ENCODE measurements at places on chromosomes 12 and 14.

GRCh38 chr14:26319139-26319864 is 278.5 kb downstream of the NOVA1 start:
- DNase-seq = no peak

DNA sequence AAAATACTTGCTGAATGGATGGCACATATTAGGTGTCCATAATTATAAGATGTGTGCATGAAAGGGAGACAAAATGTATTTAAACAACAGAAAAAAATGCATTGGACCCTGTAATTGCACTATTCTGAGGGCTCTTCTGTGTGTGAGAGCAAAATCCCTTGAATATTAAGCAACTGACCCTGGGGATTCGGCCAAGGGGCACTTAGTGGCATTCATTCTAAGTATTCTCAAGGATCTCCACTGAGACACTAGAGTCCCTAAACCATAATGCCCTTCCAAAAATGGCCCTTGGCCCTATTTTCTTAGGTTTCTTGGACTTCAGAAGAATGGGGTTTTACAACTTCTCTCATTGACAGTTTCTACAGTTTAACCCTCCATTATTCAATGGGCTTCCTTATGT is 388.6 kb downstream of the GLT1D1 start:
- DNase-seq = no peak

- no peak for DNase-seq
Observed at GRCh38 chr12:57934819-57935218, 6.5 kb upstream of the ATP23 start.

- no peak for DNase-seq
Observed at GRCh38 chr12:75724928-75725312, 213.5 kb upstream of the KRR1 start.

DNA sequence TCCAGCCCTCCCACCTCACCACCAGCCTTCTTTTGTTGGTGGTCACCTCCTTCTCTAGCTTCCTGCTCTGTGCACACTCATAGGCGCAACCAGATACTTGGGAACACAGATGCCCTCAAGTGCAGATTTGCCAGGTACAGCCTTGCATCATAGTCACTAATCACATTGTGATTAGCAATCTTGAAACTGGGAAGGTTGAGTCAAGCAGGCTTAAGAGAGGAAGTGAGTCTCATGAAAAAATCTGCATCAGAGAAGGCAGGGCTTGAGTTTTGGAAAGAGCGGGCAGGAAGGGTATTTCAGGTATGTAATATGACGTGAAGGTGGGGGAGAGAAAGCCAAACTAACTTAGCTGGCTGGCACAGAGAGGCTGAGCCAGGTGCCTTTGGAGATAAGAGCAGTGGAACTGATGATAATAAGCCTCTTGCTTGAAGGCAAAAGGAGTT is 2.7 kb upstream of the RABGGTA start:
- peak; percentile 49 for DNase-seq

- no peak for DNase-seq
Observed at GRCh38 chr12:13609894-13610679, 371.3 kb downstream of the GRIN2B start.

DNA sequence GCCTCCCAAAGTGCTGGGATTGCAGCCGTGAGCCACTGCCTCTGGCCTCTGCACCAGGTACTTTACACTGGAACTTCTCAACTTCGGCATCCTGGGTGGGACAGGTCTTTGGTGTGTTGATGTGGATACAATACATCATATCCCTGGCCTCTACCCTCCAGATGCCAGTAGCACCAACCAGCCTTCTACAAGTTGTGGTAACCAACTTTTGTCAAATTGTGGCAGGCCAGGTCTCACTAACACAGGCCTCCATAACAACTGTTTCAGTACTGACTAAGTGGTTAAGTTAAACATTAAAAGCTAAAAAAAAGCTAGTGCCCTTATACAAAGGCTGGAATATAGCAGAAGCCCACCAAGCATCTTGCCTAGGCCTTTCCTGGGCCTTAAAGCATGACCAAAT is 232.9 kb downstream of the PCNX1 start:
- DNase-seq = no peak

DNA sequence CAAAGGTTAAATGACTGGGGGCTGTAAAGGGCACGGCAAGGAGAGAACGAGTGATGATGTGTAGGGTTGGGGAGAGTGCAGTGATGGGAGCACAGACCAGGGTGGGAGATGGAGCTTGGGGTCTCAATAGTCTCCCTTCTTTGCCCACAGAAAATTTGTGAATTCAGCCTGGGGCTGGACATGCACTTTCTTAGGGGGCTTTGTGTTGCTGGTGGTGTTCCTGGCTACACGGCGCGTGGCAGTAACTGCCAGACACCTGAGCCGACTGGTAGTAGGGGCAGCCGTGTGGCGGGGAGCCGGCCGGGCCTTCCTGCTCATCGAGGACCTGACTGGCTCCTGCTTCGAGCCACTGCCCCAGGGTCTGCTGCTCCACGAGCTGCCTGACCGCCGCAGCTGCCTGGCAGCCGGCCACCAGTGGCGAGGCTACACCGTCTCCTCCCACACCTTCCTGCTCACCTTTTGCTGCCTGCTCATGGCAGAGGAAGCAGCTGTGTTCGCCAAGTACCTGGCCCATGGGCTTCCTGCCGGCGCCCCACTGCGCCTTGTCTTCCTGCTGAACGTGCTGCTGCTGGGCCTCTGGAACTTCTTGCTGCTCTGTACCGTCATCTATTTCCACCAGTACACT is 1.7 kb downstream of the FITM1 start:
- no peak for DNase-seq

- no peak for DNase-seq
Observed at GRCh38 chr12:42641221-42641885, 51.8 kb upstream of the PRICKLE1 start.

- DNase-seq = no peak
Observed at GRCh38 chr12:114762490-114763110, 78.6 kb upstream of the TBX3 start.

GRCh38 chr12:26846416-26846815 is 13.4 kb upstream of the ITPR2 start:
- DNase-seq = no peak

DNA sequence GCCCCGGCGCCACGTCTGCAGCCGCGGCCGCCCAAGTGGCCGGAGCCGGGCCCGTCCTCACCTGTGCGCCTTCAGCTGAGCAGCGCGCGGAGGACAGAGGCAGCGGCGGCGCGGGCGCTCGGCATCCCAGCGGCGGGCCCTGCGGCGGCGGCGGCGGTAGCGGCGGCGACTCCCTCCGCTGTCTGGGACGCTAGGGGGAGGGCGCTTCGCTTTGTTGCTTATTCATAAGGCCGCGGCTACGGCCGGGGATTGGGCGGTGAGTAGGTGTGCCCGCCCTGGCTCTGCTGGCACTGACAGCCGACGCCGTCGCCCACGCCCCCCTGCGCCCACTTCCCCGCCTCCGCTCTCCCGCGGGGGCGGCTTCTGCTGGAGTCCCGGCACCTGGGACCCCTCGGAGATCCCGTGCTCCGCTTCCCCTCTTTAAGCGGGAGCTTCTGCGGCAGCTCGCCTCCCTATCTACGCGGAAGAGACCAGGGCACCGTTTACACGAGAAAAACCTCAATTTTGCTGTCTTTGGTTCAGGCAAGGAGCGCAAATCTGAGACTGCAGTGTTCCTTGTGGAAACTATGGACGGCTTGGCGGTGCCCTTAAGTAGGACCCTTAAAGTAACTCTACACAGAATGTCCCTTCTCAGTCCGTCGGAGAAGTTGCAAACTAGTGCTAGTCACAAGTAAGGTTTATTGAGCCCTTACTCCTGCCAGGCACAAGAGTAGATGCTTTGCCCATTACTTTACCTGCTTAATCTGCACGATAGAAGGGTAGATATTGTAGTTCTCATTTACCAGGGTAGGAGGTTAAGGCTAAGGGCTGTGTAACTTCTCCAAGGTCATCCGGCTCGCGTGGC is at the start of gene ARMH4:
ARMH4 (minus strand) TSS at position 200 of the 844 bp plus-strand sequence. CDS start 12,855 bp downstream, outside the sequence.
- peak; percentile 56 for DNase-seq

DNA sequence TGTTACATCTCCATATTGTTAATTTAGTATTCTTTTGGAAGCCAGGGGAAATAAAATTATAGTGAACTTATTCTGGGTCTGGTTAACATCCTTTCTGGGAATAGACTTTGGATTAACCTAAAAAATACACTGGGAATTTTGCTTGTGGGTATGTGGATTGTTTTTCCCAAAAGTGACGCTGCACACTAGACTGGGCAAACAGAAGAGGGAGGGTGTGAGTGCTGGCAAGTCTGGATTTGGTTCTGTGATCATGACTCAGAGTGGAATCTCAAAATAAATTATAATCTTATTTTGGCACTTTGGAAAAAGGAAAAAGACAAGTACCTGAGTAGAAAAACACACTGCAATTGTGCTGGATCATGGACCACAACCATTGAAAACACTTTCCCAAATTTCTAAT is 15.2 kb upstream of the LUM start:
- DNase-seq = no peak

DNA sequence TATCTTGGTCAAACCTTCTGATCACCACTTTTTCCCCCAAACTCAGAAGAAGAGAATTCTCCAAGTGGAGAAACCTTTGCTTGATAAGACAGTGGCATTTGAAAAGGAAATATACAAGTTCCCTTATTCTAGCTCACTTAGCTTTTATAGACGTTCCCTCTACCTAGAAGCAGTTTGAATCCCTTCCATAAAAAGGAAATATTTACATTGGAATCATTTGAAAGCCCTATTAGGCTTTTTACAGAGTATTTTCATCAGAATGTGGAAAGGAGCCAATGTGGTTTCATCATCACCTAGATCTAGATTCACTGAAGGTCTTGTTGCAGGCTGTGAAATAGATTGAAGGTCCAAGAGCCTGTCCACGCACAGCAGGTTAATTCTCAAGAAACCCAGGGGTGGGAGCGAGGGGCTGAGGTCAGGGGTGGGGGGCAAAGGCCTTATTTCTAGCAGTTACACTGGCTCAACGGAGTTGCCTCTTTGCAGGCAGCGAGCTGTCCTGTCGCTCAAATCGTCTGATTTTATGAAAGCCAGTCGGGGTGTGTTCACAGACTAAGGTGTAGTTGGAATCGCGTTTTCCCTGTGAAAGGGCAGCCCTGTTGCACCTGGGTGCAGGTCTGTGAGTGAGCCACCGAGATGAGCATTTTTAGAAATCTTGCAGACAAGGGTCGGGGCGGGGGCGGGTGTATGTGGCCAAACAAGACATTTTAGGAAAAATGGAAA is 45.6 kb downstream of the AACS start:
- no peak for DNase-seq

DNA sequence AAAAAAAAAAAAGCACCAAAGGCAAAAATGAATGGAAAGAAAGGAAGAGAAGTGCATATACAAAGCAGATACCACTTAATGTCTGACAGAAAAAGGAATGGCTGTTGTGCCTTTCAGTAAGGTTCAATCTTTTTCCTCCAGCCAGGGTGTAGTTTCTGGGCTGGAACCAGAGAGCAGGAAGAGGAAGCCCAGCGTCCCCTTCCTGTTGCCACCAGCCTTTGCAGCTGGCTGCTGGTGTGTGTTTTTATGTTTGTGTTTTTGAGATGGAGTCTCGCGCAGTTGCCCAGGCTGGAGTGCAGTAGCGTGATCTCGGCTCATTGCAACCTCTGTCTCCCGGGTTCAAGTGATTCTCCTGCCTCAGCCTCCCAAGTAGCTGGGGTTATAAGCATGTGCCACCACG is 64.6 kb upstream of the LTA4H start:
- DNase-seq = no peak

DNA sequence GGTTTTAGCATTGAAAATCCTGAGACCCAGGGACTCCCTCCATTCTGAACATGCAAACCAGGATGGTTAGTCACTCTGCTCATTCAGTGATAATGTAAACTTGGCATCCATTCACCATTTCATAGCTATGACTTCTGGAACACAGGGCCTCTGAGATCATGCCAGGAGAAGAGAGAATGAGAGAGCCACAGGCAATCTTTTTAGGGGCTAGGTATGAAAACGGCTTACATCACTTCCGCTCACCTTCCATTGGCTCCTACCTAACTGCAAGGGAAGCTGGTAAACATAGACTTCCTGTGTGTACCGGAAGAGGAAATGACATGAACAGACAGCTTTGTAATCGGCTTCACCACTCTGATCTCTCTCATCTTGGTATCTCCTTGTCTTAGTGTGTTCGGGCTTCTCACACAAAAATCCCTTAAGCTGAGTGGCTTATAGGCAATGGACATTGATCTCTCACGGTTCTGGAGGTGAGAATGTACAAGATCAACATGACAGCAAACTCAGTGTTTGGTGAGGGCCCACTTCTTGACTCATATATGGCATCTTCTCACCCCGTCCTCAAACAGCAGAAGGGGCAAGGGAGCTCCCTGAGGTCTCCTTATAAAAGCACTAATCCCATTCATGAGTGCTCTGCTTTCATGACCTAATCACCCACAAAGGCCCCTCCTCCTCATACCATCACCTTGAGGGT is 465.9 kb upstream of the TBX3 start:
- DNase-seq = no peak

GRCh38 chr12:57138526-57139272 is 8.7 kb downstream of the LRP1-AS start:
- DNase-seq = no peak

DNA sequence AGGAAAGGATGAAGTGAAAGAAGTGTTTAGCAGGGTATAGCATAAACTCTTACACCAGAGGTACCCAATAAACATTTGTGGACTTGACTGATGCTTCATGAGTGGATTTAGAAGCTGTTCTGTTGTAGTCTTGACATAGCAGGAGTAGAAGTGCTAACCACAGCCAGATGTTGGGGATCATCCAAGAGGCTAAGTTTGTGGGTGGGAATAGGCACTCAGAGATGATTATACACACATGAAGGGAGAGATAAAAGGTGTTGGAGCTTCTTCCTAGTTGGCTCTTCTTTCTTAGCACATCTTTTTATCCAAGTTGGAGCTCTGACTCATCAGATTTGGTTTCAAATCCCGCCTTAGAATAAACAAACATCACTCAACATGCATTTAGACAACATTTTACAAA is 166.7 kb upstream of the E2F7 start:
- DNase-seq = no peak

DNA sequence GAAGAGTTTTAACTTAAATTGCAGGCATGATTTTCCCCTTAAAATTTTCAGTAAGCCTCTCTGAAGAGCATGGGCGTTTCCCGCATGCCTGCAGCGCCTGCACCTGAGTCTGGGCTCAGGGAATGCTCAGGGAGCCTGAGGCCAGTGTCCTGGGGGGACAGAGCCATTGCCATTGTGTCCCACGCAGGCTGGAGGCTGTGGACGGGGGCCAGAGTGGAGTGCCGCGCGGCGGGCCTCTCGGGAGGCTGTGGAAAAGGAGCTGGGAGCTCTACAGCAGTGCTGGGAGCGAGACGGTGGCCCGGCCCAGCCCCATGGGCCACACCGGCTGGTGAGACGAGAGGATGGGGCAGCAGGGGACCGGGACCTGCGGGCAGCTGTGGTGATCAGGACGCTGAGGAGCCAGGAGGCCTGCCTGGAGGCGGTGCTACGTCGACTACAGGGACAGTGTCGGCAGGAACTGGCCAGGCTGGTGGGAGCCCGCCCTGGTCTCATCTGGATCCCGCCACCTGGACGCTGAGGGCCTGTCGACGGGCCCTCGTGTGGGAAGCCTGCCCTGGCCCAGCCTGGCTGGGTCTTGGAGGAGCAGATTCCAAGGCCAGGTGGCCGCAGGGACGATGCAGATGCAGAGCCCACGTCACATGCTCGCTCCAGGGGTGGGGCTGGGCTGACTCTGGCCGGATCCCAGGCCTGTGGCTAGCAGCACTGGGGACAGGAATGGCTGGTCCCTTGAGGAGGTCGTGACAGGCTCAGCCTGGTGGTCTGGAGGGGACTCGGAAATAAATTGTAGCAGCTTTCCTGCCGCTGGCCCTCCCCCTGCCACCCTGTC is 7.6 kb downstream of the TEDC1 start:
- DNase-seq = no peak

All from CD8-positive, alpha-beta memory T cell (primary cell).